Kidney (tissue), 22 donors: ENCODE measurements at places on chromosomes 5 and 9. TPM values are rescaled to one million over a fixed set of nuclear protein-coding genes. Genes with fewer than 3 reads are reported as not detected.

The GTF2H2 gene
- 34.3 TPM for total RNA-seq

The GABBR2 gene
- total RNA-seq = 0.06 TPM

The PDE8B gene
- total RNA-seq = 4.5 TPM

The ADGRD2 gene
- total RNA-seq = not detected

The AK1 gene
- 77.9 TPM for total RNA-seq

The NPDC1 gene
- 189 TPM for total RNA-seq

The CAST gene
- total RNA-seq = 282 TPM

The EMB gene
- 25.0 TPM for total RNA-seq

The SPATA31A3 gene
- not detected for total RNA-seq

The NKD2 gene
- 14.1 TPM for total RNA-seq

The CKMT2 gene
- total RNA-seq = 3.7 TPM

The LCN12 gene
- total RNA-seq = 42.9 TPM

The PLPP1 gene
- 144 TPM for total RNA-seq

GRCh38 chr5:65152131-65152530 lies 329.6 kb downstream of the ADAMTS6 start:
- no peaks in the 10 kb centered on the region for H3K27me3 ChIP-seq
- H3K4me1 ChIP-seq = no peaks in the 10 kb centered on the region
- no peak overlapping the region for H3K27ac ChIP-seq
- no peaks in the 10 kb centered on the region for H3K36me3 ChIP-seq
- no peak for DNase-seq

- H3K27me3 ChIP-seq = no peaks in the 10 kb centered on the region
- no peak overlapping the region for H3K27ac ChIP-seq
- no peak for DNase-seq
- no peak overlapping the region for H3K4me3 ChIP-seq
Observed at GRCh38 chr5:111259636-111260035, 35.5 kb downstream of the CAMK4 start.

DNA sequence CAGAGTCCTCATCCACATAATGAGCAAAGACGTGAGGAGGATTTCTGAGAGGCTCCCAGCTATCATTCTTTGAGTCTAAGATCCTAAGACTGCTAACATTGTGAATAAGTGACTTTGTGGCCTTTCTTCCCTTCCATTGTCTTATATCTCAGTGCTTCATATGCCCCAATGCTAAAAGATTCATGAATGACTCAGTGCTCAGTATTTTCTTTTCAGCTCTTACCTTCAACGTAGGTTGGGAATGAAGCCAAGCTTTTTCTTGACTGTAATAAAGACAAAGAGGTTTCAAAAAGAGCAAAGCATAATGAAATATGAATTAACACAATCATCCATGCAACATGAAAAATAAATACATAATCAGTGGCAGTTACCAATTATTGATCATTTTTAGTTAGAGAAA lies 146.4 kb downstream of the ENTREP1 start:
- no peak for DNase-seq
- H3K27ac ChIP-seq = no peak overlapping the region
- H3K36me3 ChIP-seq = no peaks in the 10 kb centered on the region
- no peak overlapping the region for H3K4me3 ChIP-seq
- no peaks in the 10 kb centered on the region for H3K27me3 ChIP-seq

DNA sequence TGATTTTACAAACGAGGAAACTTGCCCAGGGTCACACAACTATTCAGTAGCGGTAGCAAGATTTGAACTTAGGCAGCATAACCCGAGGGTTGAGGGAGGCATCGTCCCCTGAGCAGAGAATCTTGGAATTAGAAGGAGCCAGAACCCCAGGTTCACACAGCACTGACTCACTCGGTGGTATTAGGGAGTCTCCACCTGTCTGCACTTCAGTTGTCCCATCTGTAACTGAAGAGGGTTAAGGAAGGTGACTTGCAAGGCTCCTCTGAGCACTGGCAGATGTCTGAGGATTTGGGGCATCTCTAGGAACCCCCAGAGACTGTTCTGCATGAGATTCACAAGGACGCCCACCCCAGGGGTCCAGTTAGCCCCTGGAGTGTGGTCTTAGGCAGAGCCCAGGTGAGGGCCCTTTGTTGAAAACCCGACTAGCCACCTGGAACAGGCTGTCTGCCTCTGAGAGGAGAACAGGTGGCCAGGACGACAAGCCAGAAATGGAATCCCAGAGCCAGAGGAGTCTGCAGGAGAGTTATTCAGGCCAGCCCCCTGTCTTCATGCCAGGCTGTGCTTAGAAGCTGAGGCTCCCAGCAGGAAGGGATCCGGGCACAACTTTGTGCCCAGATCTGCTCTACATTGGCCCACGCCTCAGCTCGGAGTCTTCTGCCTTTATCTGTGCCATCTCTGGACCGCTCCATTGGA lies 50.0 kb upstream of the ORM1 start:
- H3K27ac ChIP-seq = no peak overlapping the region
- H3K27me3 ChIP-seq = no peaks in the 10 kb centered on the region
- H3K4me1 ChIP-seq = no peaks in the 10 kb centered on the region
- peak; percentile 45 for DNase-seq
- H3K4me3 ChIP-seq = no peak overlapping the region
- no peaks in the 10 kb centered on the region for H3K36me3 ChIP-seq

DNA sequence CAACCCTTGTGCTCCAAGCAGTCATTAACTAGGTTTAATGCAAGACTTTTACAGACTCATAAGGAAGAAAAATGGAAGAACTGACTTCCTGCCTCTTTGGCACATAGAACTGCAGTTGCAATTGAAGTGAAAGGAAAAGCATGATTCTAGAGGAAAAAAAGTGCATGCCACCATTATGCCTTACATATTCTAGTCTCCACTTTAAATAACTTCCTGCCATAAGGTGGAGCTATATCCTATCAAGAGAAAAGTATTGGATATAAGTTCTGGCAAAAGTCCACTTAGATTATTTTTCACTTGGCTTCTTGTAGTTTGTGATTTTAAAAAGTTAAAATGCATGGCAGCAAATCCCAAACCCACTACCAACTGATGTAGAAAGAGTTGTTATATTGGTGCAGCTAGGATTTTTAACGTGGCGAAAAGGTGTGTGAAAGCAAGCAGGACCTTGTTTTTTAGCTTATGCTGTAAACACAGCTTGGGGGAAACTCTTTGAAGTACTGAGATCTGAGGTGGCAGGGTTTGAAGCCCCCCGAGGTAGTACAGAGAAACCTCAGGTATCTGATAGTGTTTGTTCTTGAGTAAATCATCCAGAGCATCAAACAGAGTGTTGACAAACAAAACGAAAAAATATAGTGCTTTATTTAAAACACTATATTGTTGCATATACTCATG lies 117.9 kb downstream of the ANXA1 start:
- no peak overlapping the region for H3K27ac ChIP-seq
- H3K36me3 ChIP-seq = no peaks in the 10 kb centered on the region
- H3K4me3 ChIP-seq = no peak overlapping the region
- H3K4me1 ChIP-seq = no peaks in the 10 kb centered on the region
- DNase-seq = no peak
- no peaks in the 10 kb centered on the region for H3K27me3 ChIP-seq

DNA sequence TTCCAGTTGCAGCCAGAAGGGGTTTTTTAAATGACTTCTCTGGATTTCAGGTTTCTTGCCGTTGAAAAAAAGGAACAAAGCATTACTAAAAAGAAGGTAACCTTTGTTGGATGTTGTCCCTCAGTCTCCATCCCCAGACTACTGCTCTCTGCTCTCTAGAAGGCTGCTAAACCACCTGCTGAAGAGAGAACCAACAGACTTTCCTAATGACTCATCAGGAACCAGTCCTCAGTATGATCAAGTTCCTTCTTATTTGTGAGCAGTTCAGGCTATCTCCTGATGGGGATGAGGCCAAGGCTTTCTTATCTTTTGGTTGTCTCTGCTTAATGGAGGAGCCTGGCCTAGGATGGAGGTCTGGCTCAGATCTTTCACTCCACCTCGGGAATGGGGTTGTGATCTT lies 4.1 kb downstream of the KIF4B start:
- no peaks in the 10 kb centered on the region for H3K4me1 ChIP-seq
- no peak overlapping the region for H3K27ac ChIP-seq
- H3K4me3 ChIP-seq = no peak overlapping the region
- no peaks in the 10 kb centered on the region for H3K36me3 ChIP-seq
- no peak for DNase-seq

- H3K36me3 ChIP-seq = no peaks in the 10 kb centered on the region
- no peaks in the 10 kb centered on the region for H3K4me1 ChIP-seq
- H3K27me3 ChIP-seq = no peaks in the 10 kb centered on the region
Observed at GRCh38 chr9:122463828-122464632, 13.7 kb downstream of the OR1J1 start.

DNA sequence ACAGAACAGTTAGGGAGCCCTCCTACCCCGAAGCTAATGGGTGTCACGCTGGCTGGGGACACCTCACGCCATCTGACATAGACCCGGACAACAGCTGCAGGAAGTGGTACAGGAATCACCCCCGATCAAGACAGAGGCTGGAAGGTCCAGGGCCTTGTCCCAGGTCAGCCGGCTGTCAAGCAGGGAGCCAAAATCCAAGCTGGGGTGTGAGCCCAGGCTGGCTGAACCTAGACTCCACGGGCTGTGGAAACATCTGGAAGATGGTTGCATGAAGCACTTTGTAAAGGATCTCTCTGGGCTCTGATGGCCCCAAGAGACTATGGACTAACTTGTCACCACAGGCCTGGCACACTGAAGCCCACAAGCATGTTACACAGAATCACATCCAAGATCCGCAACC lies 68.9 kb upstream of the STXBP1 start:
- DNase-seq = no peak
- H3K27ac ChIP-seq = peak overlapping the region; percentile 34
- no peak overlapping the region for H3K4me3 ChIP-seq
- H3K36me3 ChIP-seq = no peaks in the 10 kb centered on the region
- H3K27me3 ChIP-seq = no peaks in the 10 kb centered on the region
- no peaks in the 10 kb centered on the region for H3K4me1 ChIP-seq

- no peaks in the 10 kb centered on the region for H3K4me1 ChIP-seq
- H3K27me3 ChIP-seq = no peaks in the 10 kb centered on the region
- H3K27ac ChIP-seq = no peak overlapping the region
- no peak for DNase-seq
- H3K4me3 ChIP-seq = no peak overlapping the region
Observed at GRCh38 chr5:90017239-90017638, 392.3 kb downstream of the CETN3 start.

- H3K4me1 ChIP-seq = peaks cover 14% of the 10 kb centered on the region
- H3K4me3 ChIP-seq = no peak overlapping the region
- H3K27ac ChIP-seq = no peak overlapping the region
Observed at GRCh38 chr9:69153707-69154521, 20.2 kb upstream of the TJP2 start.

- H3K36me3 ChIP-seq = no peaks in the 10 kb centered on the region
- no peaks in the 10 kb centered on the region for H3K4me1 ChIP-seq
- no peaks in the 10 kb centered on the region for H3K27me3 ChIP-seq
- H3K4me3 ChIP-seq = no peak overlapping the region
- DNase-seq = no peak
- H3K27ac ChIP-seq = no peak overlapping the region
Observed at GRCh38 chr5:33143405-33144123, 297.2 kb upstream of the TARS1 start.

- H3K4me3 ChIP-seq = no peak overlapping the region
- no peaks in the 10 kb centered on the region for H3K4me1 ChIP-seq
- no peaks in the 10 kb centered on the region for H3K27me3 ChIP-seq
- no peaks in the 10 kb centered on the region for H3K36me3 ChIP-seq
Observed at GRCh38 chr9:107896544-107896943, 407.0 kb upstream of the KLF4 start.

- H3K4me3 ChIP-seq = no peak overlapping the region
- H3K36me3 ChIP-seq = no peaks in the 10 kb centered on the region
- H3K4me1 ChIP-seq = no peaks in the 10 kb centered on the region
Observed at GRCh38 chr5:91059409-91059808, 323.7 kb downstream of the ARRDC3 start.

DNA sequence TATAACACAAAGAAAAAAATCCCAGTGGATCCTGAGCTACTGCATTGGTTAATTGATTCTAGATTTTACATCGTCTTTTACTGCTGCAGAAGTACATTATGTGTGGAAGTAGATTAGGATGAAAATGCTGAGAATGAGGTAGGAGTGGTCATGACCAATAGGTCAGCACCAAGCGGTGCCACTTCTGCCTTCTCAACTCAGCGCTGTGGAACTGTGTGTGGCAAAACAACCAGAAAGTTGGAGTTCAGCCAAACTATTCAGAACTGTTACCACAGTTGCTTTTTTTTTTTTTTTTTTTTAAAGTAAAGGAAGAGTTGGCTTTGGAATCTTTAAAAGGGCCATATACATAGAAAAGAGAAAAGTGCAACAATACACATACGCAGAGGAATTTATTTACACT lies 24.2 kb downstream of the POU5F2 start:
- H3K27ac ChIP-seq = no peak overlapping the region
- DNase-seq = peak; percentile 56
- H3K27me3 ChIP-seq = no peaks in the 10 kb centered on the region

GRCh38 chr9:113618836-113619490 lies 155.4 kb downstream of the RGS3 start:
- peaks cover 38% of the 10 kb centered on the region for H3K4me1 ChIP-seq
- H3K36me3 ChIP-seq = no peaks in the 10 kb centered on the region
- DNase-seq = no peak
- H3K27me3 ChIP-seq = no peaks in the 10 kb centered on the region
- peak overlapping the region; percentile 97 for H3K27ac ChIP-seq
- H3K4me3 ChIP-seq = no peak overlapping the region

GRCh38 chr9:16642421-16643109 lies 227.9 kb downstream of the BNC2 start:
- DNase-seq = no peak
- no peak overlapping the region for H3K4me3 ChIP-seq
- H3K36me3 ChIP-seq = no peaks in the 10 kb centered on the region
- no peak overlapping the region for H3K27ac ChIP-seq
- no peaks in the 10 kb centered on the region for H3K27me3 ChIP-seq

- peak; percentile 61 for DNase-seq
- H3K27ac ChIP-seq = peak overlapping the region; percentile 83
- H3K4me1 ChIP-seq = peaks cover 2% of the 10 kb centered on the region
- no peaks in the 10 kb centered on the region for H3K27me3 ChIP-seq
Observed at GRCh38 chr5:55934115-55934613, 60.6 kb downstream of the IL6ST start.

DNA sequence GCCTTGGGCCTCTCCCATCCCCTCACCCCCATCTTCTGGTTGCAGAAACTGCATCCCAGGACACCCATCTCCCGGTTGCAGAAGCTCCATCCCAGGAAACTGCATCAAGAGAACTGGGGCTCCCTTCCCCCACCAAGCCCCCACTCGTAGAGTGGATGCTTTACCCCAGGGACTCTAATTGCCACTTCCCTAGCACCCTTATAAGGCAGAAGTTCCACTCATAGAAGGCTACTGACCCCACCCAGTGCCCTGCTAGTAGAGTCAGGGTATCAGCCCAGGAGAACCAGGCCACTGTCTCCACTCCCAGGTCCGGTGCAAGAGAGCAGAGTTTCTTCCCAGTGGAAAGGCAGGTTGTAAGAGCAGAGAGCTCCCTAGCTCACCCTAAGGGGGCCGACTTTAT lies 12.2 kb upstream of the SYK start:
- no peak overlapping the region for H3K27ac ChIP-seq
- no peak for DNase-seq
- no peaks in the 10 kb centered on the region for H3K4me1 ChIP-seq
- no peaks in the 10 kb centered on the region for H3K36me3 ChIP-seq
- H3K27me3 ChIP-seq = no peaks in the 10 kb centered on the region

- H3K27ac ChIP-seq = no peak overlapping the region
- no peak overlapping the region for H3K4me3 ChIP-seq
- no peaks in the 10 kb centered on the region for H3K4me1 ChIP-seq
- no peaks in the 10 kb centered on the region for H3K36me3 ChIP-seq
- DNase-seq = no peak
Observed at GRCh38 chr5:40052808-40053207, 626.9 kb upstream of the PTGER4 start.

GRCh38 chr9:90432951-90433350 lies 209.7 kb downstream of the DIRAS2 start:
- no peaks in the 10 kb centered on the region for H3K4me1 ChIP-seq
- peak overlapping the region; percentile 28 for H3K4me3 ChIP-seq
- no peaks in the 10 kb centered on the region for H3K36me3 ChIP-seq
- H3K27ac ChIP-seq = peak overlapping the region; percentile 49
- H3K27me3 ChIP-seq = no peaks in the 10 kb centered on the region
- DNase-seq = peak; percentile 42
